ENCODE measurements at places on chromosomes 5 and 9. TPM values are rescaled to one million over a fixed set of nuclear protein-coding genes. Genes with fewer than 3 reads are reported as not detected.
A peak's percentile ranks its signal among the peaks of the same experiment; 100 is the strongest.

F2RL1 gene
- total RNA-seq, result 0.20 TPM

GRCh38 chr9:89411759-89412158, 86.2 kb downstream of the SEMA4D start:
- no peak for DNase-seq

DNA sequence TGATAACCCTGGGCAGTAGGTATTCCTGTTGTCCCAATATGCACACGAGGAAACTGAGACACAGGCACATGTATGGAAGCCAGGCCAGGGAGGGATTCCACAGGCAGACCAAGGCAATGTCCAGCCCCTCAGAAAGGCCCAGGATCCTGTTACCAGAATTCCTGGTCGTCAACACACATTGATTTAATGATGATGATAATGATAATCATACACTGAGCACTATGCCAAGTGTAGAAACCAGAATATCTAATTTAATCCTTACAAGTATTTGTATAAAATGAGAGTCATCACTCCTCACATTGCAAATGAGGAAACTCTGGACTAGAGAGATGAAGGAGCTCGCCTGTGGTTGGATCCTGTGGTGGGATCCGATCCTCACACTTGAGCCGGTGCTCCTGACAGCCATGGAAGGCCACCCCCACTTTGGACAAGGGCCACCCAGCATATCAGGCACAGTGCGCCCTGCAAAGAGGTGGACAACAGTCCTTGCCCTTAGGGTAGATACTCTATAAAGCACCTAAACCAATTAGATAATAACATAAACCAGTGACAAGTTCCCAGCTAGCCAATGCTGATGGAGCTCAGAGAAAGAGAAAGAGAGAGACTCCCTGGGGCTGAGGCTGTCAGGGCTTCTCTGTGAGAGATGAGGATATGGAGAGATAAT, 185.3 kb downstream of the SLIT3 start:
- no peak for DNase-seq

CTNNAL1 gene
- 52.8 TPM for total RNA-seq

DNA sequence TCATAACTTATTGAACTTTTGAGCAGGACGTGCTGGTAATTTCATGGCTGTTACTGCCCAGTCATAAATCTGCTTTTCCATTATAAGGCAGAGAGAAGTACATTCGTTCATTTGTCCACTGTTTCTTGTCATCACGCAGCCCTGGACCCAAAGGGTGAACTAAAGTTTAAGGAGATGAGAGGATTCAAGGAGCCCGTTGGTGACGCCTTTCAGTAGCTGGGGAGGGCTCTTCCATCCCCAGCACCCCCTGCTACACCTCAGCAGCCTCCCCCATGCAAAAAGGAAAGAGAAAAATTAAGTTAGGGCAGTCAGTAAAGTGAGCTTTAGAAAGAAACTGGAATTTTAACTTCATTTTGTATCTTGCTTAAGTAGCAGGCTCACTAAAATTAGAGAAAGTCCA, 2.9 kb downstream of the FOXE1 start:
- DNase-seq, result no peak

- no peak for DNase-seq
Measured at GRCh38 chr9:89022902-89023301, 31.6 kb downstream of the S1PR3 start.

GRCh38 chr9:113578882-113579282, 115.4 kb downstream of the RGS3 start:
- no peak for DNase-seq

DNA sequence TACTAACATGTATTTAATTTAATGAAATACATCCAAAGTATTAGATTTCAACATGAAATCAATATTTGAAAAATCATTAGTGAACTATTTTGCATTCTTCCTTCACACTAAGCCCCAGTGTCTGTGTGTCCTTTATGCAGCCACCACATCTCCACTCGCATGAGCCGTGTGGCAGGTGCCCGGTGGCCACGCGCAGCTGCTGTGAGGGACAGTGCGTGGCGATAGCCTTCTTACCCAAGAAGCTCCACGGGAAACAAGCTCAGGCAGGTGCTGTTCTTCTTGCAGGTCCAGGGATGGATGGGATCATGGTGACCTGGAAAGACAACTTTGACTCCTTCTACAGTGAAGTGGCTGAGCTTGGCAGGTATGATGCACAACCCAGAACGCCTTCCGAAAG, 79.3 kb upstream of the OTULINL start:
- no peak for DNase-seq

GRCh38 chr5:161302559-161302958, 244.0 kb downstream of the GABRB2 start:
- no peak for DNase-seq

ZNF658 gene
- 5.7 TPM for total RNA-seq

PHF24 gene
- total RNA-seq, result 0.60 TPM

DNA sequence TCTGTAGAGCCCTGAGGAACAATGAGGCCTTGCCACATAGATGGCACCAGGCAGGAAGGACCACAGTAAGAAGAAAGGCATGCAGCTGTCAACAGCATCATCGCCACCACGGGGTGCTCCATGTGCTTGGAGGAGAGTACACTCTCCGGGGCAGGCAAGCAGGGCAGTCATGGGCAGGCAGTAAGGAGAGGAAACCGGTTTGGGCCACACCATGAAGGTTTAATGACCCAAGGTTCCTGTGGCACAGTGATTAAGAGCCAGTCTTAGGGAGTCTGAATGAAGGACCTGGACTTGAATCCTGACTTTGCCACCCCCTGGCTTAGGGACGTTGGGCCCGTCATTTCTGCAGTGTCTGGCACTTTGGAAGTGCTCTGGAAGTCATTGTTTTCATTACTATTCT, 80.6 kb upstream of the ZBTB43 start:
- DNase-seq, result no peak

DNA sequence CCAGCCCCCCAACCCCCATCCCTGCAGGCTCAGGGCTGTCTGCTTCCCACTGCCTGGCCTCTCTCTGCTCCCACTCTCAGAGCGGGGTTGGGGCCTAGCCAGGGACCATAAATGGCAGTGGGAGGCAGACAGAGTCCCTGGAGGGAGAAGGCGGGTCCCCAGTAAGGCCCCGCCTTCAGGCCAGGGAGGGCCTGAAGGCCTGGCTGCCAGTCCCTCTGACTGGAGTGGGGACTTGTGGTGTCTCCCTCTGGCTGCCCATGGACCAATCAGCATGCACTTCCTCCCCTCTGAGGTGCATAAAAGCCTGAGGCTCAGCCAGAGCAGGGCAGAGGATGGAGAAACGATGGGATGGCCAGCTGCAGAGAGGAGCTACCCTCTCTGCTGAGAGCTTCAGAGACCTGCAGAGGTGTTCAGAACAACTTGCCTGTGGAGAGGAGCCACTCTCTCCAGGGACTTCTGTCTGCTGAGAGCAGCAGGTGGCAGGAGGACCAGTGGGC, 2.7 kb upstream of the BTNL9 start:
- no peak for DNase-seq

DNA sequence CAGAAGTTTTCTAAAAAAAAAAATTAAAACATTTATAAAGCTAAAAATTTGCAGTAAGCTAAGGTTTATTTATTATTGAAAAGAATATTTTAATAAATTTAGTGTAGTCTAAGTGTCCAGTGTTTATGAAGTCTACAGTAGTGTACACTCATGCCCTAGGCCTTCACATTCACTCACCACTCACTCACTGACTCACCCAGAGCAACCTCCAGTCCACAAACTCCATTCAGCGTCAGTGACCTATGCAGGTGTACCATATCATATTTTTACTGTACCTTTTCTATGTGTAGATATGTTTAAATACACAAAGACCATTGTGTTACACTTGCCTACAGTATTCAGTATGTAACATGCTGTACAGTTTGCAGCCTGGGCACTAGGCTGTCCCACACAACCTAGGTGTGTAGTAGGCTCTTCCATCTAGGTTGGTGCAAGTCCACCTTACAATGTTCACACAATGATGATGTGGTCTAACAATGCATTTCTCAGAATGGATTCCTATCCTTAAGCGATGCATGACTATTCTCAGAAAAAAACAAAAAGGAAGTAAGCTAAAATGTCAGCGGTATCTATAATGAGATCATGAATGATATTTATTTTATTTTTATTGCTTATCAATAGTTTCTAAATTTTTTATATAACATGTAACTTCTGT, 336.7 kb downstream of the AGTPBP1 start:
- DNase-seq, result no peak

GRCh38 chr5:65913519-65913918, 12.9 kb upstream of the ERBIN start:
- no peak for DNase-seq

- DNase-seq, result no peak
Measured at GRCh38 chr5:60535198-60535597, 164.8 kb downstream of the DEPDC1B start.

DNA sequence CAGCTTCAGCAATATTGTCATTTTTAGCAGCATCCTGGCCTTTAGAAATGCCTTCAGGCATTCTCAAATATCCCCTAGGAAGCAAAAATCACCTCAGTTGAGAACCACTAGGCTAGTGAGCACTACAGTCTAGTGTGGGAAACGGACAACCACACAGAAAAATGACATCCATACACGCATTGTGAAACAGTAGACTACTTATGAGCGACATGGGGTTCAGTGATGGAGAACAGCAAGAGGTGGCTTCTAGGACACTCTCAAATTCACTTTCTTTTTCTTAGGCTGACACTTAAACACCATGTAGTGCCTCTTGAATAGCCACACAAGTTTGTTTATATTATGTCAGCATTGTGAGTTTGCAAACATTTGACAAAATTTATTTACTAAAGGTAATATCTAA, 203.0 kb downstream of the KDM4C start:
- no peak for DNase-seq

- no peak for DNase-seq
Measured at GRCh38 chr5:14410394-14411201, 171.0 kb upstream of the OTULINL start.

GRCh38 chr5:1162751-1163150, 38.6 kb upstream of the SLC6A19 start:
- DNase-seq, result no peak

GRCh38 chr5:72268753-72269410, 51.2 kb downstream of the MRPS27 start:
- DNase-seq, result peak; percentile 51

DNA sequence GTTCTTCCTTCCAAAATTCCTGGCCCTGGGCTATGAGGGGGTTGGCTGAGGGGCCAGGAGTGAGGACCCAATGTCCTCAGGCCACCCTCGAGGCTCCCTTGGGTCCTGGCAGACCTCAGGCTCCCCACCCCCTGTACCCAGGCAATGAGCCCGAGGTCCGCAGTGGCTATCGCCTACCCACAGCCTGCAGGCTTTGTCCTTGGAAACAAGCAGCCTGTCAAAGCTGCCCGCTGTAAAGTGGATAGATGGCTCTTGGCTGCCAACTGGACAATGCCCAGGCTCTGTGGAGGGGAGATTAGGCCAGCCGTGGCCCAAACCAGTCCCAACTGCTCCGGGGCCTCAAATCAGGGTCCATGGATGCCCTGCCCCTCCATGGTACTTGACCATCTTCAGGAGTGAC, 2.2 kb upstream of the ADGRD2 start:
- DNase-seq, result no peak

NRG2 gene
- 2.0 TPM for total RNA-seq

DNA sequence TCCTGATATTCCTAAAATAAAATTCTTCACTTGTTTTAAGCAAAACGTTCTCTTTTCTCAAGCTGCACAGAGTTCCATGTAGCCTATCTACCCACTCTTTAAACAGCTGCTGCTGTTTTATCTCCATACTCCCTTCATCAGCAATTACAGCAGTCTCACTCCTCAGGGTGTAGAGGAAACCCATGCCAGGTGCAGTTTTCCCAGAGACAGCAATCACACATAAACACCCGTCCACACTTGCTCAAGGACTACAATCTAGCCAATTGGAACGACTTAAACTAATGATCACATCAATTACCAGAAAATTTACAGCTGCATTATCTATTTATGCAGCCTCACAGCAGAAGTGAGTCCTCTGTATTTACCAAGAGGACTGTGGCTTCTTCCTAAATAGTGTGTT, 141.7 kb downstream of the HTR1A start:
- DNase-seq, result no peak

- no peak for DNase-seq
Measured at GRCh38 chr9:136901516-136902258, 15.4 kb downstream of the TRAF2 start.

DNA sequence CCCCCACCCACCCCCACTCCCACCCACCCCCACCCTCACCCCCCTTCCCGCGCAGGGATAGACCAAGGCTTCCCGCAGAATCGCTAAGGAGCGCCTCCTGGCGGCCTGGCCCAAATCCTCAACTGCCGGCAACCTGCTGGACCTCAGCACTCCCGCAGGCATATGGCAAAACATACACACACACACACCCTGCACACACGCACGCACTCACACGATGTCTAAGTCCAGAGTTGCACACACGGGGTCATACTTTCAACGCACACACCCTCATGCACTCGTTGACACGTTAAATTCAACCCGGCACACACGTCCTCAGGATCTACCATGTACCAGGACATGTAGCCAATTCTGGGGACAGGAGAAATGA, 1.7 kb downstream of the CPLX2 start:
- no peak for DNase-seq

DDX4 gene
- total RNA-seq, result not detected

EFNA5 gene
- total RNA-seq, result 7.1 TPM
